ENCODE measurements at places on chromosomes 6 and 20.

DNA sequence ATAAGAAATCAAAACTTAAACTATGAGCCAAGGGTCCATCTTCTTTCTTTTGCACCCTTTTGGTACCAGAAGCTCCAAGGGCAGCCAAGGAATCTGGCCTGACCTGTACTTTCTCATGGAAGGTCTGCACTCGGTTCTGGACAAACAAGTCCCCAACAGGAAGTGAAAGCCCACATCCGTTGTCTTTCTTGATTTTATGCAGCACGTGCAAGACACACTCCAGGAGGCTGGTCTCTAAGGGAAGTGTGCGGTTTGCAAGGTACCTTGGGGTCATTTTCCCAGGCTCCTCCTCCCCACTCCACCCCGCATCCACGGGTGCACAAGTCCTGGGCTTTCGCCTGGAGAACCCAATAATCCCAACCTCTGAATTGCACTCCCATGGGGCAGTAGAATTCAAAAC, 101.9 kb downstream of the NFATC2 start:
- DNase-seq = no peak

GRCh38 chr6:37068356-37069270, 63.2 kb downstream of the FGD2 start:
- no peak for DNase-seq

DNA sequence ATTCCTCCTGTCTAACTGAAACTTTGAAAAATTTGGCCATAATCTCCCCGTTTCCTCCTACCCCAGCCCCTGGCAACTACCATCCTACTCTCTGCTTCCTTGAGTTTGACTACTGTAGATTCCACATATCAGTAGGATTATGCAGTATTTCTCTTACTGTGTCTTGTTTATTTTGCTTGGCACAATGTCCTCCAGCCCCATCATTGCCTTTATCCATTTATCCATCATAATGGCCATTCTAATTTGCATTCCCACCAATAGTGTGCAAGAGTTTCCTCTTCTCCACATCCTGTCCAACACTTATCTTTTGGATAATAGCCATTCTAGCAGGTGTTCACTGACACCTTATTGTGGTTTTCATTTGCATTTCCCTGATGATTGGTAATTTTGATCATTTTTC, 202.3 kb downstream of the THBS2 start:
- DNase-seq = no peak

GRCh38 chr6:156866220-156867015, 89.2 kb downstream of the ARID1B start:
- no peak for DNase-seq
